ENCODE measurements at places on chromosomes 16 and 17.

GRCh38 chr16:9351440-9351839, 260.0 kb downstream of the HAPSTR1 start:
- no peak for DNase-seq

GRCh38 chr17:32835291-32835761, 41.6 kb downstream of the MYO1D start:
- DNase-seq, result no peak

- no peak for DNase-seq
These were observed at the start of gene KCNH6 for GRCh38 chr17:63523253-63523855. TSS of gene KCNH6 (plus strand) at chr17:63523358. CDS start at chr17:63523414, 56 bp downstream.

- peak; percentile 20 for DNase-seq
These were observed 97.8 kb downstream of the NXN start for GRCh38 chr17:881778-882177.

DNA sequence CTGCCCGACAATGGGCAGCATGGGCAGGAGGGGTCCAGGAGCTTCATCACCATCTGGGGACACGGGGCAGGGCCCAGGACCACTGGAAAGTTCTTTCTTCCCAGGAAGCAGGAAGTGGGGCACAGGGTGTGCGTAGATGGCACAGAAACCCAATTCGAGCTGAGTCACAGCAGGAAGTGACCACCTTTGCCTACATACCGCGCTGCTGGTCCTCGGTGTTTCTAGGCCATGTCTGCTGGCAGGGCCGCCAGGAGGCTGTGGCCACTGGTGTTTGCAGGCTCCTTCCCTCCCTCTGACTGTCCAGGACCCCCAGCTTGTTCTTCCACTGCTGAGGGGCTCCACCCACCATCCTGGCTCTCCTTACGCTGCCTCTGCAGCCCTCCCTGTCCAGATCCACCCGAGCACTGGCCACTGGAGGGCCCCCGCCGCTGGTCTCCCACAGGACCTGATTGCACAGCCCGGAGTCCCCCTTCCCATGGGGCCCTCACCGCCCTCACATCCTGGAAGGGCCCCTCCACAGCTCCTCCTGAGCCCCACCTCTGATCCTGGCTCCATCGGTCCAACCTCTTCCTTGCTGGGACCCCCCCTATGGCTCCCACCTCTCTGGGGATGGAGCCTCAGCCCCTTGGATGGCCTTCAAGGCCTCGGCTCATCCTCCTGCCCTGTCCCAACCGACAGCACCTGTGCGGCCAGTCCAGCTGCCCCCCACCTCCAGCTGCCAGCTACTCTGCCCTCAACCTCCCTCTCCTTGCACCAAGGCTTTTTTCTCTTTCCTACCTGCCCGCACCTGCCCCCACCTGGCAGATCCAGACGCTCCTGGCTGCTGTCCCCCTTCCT, 14.5 kb upstream of the RASD1 start:
- DNase-seq, result no peak
